NCI-H460 (cell line): ENCODE measurements at places on chromosomes 2 and 18. TPM values are rescaled to one million over a fixed set of nuclear protein-coding genes. Genes with fewer than 3 reads are reported as not detected.

The KLHL30 gene
- total RNA-seq = 0.05 TPM in 1 of 2 replicates, not detected in the other

The CCDC102B gene
- total RNA-seq = 5.3 and 8.5 TPM in 2 replicates

The DHRS9 gene
- not detected in 2 replicates for total RNA-seq

The TEX44 gene
- not detected in 2 replicates for total RNA-seq

The C2orf78 gene
- total RNA-seq = not detected in 2 replicates

The MIB1 gene
- total RNA-seq = 37.7 and 42.0 TPM in 2 replicates

The DSEL gene
- total RNA-seq = 5.8 and 6.0 TPM in 2 replicates

The UPP2 gene
- total RNA-seq = not detected in 2 replicates

The IL1RN gene
- not detected in 2 replicates for total RNA-seq

The LINC00305 gene
- not detected in 2 replicates for total RNA-seq

The EFHD1 gene
- total RNA-seq = 0.10 TPM in 1 of 2 replicates, not detected in the other

The EPG5 gene
- total RNA-seq = 9.0 and 11.0 TPM in 2 replicates

The SESTD1 gene
- 25.6 and 26.3 TPM in 2 replicates for total RNA-seq

The ABCG5 gene
- total RNA-seq = not detected in 2 replicates

The CHST9 gene
- total RNA-seq = not detected in 2 replicates
